ENCODE measurements at places on chromosomes 4 and X.

DNA sequence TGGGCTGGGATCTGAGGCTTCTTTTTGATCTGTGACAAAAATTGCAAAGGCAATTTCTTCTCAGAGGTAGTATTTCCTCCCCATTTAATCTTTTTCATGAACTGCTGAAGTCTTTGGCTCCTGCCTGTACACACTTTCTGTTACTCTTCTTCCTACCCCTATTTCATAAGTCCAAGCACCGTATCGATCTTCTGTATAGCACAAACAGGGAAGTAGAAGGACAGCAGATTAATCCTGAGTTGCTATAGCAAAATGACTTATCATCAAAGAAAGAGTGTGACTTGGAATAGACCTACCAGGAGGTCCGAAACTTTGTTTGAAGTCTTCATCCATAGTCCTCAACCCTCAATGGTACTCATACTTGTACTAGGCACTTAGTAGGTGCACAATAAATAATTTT, 22.0 kb downstream of the OTC start:
- DNase-seq: no peak

DNA sequence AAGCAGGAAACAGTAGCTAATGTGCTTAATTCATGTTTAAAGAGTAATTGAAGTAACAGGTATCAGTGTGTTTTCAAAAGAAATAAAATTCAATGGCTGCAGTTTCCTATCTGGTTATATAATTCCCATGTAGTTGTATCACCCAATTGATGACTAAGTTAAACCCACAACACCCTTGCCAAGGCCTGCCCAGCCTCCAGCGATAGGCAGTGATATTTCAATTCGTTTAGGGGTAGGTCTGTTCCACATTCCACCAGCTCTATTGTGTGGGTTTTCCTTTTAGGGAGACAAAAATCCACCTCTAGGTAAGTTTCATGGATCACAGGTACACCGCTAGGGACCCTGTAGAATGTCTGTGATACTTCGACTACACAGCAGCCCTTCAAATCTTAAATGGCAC, 24.7 kb upstream of the MXRA5 start:
- no peak for DNase-seq

DNA sequence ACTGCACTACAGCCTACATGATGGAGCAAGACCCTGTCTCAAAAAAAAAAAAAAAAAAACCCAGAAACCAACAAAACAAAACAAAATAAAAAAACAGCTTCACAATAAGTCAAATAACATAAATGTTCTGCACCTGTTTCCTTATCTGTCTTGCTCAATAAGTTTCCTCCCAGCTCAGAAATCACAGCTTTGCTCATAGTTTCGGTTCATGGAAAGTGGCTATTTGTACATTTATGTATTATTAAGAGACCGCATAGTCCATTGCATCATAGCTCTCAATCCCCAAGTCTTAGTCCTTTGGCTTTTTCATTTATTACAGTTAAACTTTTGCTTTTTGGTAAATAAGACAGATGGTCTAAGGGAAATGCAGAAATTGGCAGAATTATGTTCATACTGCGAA, 24.4 kb upstream of the CFAP299 start:
- no peak for DNase-seq

DNA sequence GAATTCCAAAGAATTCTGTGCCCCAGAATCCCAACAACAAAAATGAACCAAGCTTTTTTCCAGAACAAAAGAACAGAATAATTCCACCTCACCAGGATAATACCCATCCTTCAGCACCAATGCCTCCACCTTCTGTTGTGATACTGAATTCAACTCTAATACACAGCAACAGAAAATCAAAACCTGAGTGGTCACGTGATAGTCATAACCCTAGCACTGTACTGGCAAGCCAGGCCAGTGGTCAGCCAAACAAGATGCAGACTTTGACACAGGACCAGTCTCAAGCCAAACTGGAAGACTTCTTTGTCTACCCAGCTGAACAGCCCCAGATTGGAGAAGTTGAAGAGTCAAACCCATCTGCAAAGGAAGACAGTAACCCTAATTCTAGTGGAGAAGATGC, 161.6 kb downstream of the AFF2 start:
- DNase-seq: no peak

- no peak for DNase-seq
Measured at GRCh38 chr4:103754844-103755243, 35.1 kb upstream of the TACR3 start.

DNA sequence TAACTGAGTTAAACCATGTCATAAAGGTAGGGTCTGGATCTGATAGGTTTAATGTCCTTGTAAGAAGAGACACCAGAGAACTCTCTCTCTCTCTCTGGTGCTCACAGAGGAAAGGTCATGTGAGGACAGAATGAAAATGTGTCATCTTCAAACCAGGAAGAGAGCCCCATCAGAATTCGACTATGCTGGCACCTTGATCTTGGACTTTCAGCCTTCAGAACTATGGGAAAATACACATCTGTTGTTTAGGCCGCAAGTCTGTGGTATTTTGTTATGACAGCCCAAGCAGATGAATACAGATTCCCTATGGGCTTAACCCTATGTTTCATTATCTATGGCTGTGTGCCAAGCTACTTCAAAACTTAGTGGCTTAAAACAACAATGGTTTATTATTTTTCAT, 105.5 kb upstream of the DDIT4L start:
- DNase-seq: no peak

- no peak for DNase-seq
Measured at GRCh38 chrX:48474127-48474526, 1.9 kb upstream of the FTSJ1 start.

DNA sequence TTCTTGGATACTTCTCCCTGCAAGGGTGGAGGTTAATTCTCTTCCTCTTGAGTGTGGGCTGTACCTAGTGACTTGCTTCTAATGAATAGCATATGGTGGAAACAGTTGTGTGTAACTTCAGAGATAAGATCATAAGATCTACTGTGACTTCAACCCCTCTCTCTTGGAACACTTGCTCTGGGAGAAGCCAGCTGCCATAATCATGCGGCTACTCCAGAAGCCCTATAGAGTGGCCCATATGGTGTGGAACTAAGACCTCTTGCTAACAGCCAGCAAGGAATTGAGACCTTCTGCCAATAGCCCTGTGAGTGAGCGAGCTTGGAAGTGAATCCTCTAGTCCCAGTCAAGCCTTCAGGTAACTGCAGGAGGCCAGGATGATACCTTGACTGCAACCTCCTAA, 81.1 kb downstream of the RBMX2 start:
- no peak for DNase-seq

DNA sequence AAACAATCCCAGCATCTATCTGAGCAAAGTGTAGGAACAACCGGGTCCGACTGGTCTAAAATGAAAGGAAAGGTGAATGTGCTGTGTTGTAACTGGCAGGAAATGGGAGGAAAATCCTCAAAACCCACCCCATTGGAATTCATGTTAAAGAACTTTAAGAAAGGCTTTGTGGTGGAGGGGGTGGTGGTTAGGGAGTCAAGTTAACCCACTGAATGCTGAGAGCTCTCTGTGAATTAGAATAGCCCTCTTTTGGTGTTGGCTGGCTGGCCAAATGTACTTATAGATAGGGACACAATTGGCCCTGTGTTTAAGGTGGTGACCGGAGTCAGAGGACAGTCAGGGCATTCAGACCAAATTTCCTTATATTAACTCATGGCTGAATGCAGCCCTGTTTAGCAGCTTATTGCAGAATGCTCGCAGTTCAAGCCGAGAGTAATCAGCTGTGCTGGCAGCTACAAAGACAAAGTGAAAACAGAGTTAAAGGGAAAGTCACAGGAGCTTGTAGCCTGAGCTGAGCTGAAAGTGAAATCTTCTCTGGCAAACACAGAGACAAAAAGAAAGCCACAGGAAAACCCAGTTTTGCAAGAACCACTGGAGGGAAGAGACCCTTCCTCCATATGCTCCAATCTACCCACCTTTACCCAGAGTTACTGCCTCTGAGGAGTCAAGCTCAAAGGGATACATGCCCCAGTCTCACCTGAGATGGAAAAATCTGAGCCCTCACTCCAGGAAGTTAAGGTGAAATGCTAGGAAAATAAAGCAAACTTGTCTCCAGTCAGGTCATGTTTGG, 38.5 kb upstream of the UGT2B7 start:
- DNase-seq: no peak

- DNase-seq: peak; percentile 9
Measured at GRCh38 chr4:93776386-93777080, 52.0 kb upstream of the ATOH1 start.

- peak; percentile 8 for DNase-seq
Measured at GRCh38 chr4:62455871-62456270, 1255.7 kb downstream of the ADGRL3 start.

DNA sequence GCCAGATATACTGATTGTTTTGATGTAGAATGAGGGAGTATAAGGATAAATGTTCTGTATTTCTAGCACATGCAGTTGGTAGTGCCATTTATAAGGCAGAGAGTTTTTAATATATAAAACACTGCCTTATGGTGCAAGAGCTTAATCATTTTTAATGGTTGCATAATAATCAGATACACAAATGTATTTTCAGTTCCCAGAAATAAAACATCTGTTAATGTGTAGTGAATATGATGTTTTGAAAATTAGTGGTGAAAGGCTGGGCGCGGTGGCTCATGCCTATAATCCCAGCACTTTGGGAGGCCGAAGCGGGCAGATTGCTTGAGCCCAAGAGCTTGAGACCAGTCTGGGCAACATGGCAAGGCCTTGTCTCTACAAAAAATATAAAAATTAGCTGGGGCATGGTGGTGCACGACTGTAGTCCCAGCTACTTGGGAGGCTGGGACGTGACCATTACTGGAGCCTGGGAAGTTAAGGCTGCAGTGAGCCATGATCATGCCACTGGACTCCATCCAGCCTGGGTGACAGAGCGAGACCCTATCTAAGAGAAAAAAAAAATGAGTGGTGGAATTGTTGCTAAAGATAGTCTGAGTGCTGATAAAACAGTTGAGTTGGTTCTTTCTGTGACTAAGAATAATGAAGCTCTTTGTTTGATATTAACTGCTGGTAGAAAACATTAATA, 29.3 kb downstream of the CLCN3 start:
- DNase-seq: no peak

GRCh38 chr4:121651597-121651996, 45.2 kb downstream of the ANXA5 start:
- no peak for DNase-seq

DNA sequence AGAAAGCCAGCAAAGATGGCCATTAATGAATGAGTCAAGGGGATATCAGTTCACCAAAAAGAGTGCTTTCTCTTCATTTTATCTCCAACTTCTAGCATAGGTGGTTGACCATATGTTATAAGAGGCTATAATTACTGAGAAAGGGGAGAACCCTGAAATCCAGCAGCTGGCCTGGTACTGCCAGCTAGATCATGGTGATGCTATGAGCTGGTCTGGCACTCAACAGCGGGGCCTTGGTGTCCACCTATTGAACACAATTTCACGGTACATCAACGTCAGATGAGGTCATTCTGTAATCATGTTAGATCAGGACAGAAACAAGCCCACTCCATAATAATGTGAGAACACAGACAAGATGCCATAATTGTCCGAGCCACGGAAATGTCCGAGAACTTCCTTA, 1644.8 kb upstream of the PCDH7 start:
- no peak for DNase-seq

- no peak for DNase-seq
Measured at GRCh38 chr4:98518559-98519267, 139.7 kb downstream of the TSPAN5 start.

- no peak for DNase-seq
Measured at GRCh38 chrX:47218920-47219815, 687 bp downstream of the CDK16 start.

DNA sequence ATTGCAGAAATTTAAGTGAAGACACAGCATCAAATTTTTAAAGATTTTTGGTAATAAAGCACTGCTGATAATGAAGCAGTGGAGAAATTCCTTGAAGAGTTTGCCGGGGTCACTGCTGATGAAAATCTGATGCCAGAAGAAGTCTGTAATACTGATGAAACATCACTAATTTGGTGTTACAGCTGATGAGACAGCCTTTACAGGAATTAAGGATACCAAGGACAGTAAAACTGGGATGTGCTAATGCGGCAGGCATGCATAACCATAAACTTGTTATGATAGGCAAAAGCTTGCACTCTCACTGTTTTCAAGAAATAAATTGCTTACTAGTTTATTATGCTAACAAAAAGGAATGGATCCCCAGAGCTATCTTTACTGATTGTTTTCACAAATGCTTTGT, 52.9 kb upstream of the VEGFC start:
- no peak for DNase-seq

DNA sequence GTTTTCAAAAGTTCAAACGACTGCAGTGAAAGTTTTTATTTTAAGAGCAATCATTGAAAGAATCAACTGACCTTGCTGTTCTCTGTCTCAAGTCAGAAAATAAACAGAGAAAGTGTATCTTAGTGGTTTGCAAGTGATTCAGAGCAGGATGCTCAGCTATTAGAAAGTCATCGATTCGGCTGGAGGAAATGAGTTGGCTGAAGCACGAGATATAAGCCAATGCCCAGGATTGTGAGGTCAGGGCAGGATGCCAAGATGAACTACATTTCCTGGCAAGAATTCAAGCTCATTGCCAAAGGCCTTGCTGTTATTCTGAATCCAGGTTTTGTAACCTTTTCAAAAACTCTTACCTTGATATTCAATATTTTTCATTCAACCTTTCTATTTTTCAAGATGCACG, 541.4 kb upstream of the BOD1L1 start:
- DNase-seq: peak; percentile 94

DNA sequence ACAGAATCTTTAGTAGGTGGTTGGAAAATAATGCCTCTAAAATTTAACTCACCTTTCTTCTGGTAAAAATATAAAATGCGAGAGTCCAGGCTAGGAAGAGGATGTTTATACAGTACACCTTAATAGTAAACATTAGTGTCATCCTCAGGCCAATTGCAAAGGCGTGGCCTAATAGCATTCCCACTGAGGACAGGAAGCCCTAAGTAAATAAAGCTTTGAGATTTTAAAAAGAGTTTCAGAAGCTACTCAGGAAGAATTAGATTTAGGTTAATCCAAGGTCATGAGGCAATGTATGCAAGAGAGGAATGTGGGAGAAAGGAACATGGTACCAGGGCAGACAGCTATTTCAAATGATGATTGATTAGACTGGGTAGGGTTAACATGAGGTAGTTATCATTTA, 49.5 kb downstream of the RPGR start:
- no peak for DNase-seq

DNA sequence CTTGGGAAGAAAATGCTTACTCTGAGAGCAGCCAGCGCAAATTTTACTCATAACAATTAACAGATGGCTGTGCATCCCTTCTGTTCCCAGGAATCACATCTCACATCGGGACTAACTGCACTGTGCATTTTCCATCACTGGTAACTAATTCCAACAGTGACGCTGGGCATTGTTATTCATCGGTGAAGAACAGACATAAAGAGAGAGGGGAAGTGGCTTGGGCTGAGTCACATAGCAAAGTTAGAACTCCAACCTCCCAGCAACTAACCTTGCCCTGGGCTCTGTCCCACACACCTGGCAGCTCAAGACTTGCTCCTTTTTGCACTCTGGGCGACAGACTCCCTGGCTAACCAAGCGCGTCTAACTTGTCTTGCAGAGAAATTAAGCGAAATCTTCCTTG, 6.4 kb upstream of the LONRF3 start:
- no peak for DNase-seq

DNA sequence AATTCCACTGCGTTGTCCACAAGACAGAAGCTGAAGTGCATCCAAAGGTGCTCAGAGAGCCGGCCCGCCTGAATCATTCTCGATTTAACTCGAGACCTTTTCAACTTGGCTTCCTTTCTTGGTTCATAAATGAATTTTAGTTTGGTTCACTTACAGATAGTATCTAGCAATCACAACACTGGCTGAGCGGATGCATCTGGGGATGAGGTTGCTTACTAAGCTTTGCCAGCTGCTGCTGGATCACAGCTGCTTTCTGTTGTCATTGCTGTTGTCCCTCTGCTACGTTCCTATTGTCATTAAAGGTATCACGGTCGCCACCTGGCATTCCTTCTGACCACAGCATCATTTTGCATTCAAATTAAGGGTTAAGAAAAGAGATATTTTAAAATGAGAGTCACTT, 115.5 kb downstream of the NFKB1 start:
- DNase-seq: no peak

All from HS-27A (cell line).